Hindlimb muscle (tissue), 1 donor: ENCODE measurements at places on chromosomes 16 and 17.

GRCh38 chr17:43171586-43172487 lies 823 bp downstream of the NBR1 start:
- DNase-seq: peak; percentile 71

DNA sequence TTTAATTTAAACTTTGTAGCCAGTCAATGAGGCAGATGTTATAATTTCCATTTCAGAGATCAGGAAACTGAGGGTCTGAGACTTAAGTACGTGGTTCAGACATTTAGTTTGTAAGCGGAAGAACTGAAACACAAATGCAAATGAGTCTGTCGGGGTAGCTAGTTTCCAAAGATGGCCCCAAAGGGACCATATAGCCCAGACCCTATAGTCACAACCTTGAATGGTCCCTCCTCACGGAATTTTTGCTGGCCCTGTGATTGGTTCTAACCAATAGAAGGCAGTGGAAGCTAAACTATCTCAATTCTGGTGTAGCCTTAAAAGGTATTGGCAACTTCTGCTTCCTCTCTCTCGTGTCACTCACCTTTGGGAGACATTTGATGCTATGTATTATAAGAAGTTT lies 7.5 kb upstream of the BCO1 start:
- no peak for DNase-seq

GRCh38 chr16:29675811-29676643 lies 3.0 kb upstream of the QPRT start:
- DNase-seq: no peak

GRCh38 chr17:3024346-3024745 lies 39.1 kb downstream of the OR1D5 start:
- DNase-seq: no peak

- peak; percentile 85 for DNase-seq
Measured at GRCh38 chr16:21158208-21159110, at the start of gene LDAF1. Gene LDAF1 (plus strand): TSS chr16:21158674. CDS start chr16:21161183, 2,509 bp downstream.

DNA sequence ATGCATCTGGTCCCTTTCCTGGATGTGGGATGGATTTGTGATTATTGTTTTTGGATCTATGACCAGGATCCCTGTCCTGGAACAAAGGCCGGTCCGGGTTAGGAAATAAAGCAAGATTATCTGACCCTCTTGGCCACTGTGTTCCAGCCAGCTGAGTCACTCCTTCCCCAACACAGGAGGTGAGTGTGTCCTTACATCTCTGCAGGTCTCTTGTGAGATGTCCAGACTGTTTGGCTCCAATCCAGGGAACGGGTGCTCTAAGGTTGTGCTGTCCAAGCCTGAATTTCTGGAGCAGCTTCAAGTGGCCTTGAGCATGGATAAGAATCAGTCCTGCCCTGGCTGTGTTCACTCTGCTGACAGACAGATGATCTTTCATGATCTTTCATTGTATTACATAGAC lies 136.5 kb upstream of the CCL2 start:
- DNase-seq: no peak

- peak; percentile 86 for DNase-seq
Measured at GRCh38 chr17:60601447-60602384, 1.7 kb downstream of the PPM1D start.
